ENCODE measurements at places on chromosomes 5 and 9.

DNA sequence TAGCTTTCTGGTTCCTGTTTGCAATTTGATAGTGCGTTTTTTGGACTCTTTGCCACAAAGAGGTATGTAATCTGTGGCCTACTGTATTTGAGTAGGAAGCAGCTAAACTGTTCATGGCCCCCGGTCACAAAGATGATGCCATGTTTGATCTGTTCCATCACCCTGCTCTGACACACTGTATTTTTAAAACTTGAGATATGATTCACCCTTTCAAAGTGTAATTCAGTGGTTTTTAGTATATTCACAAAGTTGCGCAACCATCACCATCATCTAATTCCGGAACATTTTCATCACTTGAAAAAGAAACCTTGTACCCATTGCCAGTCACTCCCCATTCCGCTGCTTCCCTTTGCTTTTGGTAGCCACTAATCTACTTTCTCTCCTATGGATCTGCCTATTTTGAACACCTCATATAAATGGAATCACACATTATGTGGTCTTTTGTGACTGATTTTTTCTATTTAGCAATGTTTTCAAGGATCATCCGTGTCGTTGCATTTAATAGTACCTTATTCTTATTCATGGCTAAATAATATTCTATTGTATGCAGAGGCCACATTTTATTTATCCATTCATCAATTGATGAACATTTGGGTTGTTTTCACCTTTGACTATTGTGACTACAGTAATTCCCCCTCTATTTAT is 141.6 kb downstream of the NR3C1 start:
- DNase-seq: peak; percentile 71

GRCh38 chr5:34791761-34792244 is 47.2 kb upstream of the TTC23L start:
- peak; percentile 91 for DNase-seq

- DNase-seq: no peak
Measured at GRCh38 chr9:95762322-95762721, 113.2 kb upstream of the ERCC6L2 start.

DNA sequence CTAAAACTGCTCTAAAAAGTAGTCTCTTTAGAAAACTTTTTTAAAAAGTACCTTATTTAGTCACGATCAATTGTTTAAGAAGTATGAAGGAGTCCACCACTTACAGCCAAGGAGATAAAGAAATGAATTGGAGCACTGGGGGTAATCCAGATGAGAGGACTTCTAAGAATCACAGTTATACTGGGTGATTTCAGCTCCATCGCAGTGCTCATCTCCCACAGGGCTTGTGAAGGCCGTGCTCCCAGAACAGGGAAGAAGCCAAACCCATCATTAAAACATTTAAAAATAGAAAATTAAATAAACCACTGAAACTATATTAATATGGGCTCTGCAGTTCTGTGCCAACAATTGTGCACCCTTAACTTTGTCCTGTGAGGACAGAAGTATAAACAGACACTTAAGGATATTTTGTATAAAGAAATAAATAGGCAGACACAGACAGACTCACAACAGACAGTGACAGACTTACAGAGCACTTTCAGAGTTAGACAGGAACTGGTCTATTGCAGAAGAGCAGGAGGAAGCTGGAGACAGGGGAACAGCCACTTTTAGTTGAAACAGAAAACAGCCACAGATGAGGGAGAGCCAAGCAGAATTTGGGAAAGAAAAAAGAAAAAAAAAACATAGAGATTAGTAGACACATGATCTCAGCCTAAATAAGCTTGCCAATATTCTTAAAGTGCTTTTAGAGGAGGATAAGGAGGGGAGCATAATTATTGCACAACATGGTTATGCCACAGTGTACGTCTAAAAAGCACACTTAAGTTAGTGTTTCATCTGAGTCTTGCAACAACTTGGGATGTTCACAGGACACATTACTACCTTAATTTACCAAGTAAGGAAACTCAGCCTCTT is 81.8 kb downstream of the FBXO38 start:
- no peak for DNase-seq

- DNase-seq: no peak
Measured at GRCh38 chr9:78143281-78144007, 92.4 kb upstream of the CEP78 start.

DNA sequence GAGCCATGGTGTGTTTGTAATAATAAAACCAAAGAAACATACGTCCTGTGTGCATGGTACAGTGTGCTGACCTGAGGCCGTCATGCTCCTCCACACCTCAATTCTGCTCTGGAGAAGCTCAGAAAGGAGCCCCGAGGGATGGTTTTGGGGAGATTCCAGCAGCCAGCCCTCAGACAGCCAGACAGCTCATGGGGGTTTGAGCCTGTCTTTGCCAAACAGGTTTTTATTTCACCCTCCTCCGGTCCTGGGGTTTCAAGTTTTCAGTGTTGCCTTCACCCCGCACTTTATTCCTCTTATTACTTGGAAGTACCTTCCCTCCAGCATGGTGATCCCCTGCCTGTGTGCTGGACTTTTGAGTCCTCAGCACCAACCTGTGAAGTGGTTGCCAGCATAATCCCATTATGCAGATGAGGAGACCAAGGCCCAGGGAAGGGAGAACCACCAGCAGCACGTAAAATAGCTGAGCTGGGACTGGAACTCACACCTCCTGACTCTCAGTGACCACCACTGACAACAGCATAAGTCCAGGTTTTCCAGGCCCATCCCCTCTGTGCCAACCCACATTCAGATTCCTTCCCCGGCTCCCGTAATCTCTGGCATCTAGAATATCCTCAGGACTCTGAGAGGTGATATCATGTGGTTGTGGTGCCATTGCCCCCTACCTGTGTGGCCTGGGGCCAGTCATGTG is 35.1 kb downstream of the TGFBI start:
- DNase-seq: no peak

DNA sequence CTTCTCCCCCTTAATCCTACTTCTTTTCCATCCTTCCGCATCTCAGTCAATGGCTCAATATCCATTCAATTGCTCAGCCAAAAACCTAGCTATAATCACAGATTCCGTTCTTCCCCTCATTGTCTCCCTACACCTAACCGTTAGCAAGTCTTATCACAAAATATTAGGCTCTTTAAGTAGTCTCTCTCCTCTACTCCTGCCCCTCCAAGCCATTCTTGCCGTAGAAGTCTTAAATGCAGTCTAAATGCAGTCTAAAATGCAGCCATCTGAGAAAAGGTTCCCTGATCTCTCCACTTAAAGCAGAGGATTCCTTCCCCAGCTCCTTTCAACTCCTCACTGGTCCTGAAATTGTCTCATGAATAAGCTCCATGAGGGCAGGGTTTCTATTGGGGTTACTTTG is 57.8 kb downstream of the ELL2 start:
- DNase-seq: no peak

- DNase-seq: no peak
Measured at GRCh38 chr5:7376871-7377270, 19.1 kb upstream of the ADCY2 start.

- no peak for DNase-seq
Measured at GRCh38 chr5:135395451-135395850, 3.6 kb downstream of the MACROH2A1 start.

- no peak for DNase-seq
Measured at GRCh38 chr5:157523976-157524375, 51.6 kb downstream of the ADAM19 start.

GRCh38 chr5:140239939-140240700 is 62.8 kb downstream of the PFDN1 start:
- DNase-seq: peak; percentile 72

GRCh38 chr5:31091501-31091900 is 102.0 kb upstream of the CDH6 start:
- DNase-seq: no peak

DNA sequence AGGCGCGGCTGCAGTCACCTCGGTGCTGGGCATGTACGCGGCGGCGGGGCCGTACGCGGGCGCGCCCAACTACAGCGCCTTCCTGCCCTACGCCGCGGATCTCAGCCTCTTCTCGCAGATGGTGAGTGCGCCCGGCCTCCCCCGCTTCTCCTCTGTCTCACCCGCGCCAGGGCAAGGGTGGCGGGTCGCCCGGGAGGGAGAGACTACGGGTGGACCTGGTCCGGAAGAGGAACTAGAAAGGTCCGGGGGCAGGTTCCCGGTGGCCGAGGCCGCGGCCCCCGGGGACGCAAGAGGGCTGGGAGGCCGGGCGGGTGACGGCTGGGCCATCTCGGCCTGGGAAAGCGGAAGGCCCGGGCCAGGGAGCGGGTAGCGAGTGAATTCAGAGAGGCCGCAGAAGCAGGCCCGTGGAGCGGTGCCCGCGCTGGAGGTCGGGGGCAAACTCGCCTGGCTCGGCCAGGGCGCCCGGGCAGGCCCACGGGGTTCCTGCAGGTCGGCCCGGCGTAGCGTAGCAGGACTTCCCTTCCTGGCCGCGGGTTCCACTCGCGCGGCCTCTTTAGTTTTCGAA is 711 bp downstream of the IRX1 start:
- no peak for DNase-seq

GRCh38 chr5:72646246-72646866 is 139.1 kb upstream of the ZNF366 start:
- DNase-seq: no peak

DNA sequence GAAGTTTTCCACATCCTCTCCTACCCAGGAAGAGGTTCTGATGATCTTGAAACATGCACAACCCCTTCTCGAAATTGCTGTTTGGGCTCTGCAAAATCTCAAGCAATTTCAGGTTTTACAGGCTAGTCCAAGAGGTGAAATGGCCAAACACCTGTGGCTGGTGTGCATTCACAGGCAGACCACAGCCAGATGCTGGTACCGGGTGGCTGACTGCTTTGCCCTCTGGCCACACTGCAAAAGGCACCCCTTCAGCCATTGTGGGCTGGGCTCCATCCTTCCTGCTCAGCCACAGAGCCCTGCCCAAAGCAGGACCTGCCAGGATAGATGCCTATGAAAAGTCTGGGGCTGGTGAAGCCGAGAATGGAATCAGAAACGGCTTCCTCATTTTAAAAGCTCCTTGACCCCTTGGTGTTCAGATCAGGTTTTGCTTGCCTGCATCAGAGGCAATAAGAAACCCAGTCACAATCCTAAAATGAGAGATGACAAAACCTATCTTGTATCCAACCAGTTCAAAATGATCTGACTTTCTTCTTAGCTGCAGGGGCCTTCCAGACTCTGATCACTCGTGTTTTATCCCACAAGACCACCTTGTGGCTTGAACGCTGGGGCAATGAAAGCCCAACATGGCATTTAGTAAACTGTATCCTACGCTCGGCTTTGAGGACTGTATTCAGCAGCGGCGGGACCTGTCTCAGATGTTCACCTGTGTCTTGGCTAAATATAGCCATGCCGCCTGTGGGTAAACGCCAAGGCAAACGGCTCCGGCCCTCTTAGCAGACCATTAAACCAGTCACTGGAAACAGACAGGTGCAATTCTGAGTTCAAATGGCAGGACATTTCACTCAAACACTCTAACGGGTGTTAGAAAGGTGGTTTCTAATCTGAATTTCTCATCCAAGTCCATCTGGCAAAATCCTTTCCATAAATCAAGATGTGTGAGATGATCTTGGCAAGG is 49.6 kb downstream of the EPB41L4B start:
- DNase-seq: no peak

DNA sequence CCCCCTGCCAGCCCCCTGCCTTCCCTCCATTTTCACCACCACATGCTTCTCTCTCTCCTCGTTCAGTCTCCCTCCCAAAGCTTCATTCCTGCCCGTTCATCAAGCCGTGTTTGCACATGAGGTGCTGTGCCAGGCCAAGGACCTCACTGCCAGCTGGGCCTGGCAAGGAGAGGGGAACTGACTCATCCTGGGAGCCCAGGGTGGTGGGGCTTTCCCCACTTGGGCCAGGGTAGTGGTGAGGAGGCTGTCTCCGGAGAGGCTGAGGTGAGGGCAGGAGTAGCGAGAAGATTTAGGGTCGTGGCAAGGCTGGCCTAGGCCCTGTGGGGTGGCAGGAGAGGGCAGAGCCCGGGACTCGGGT is 30.4 kb upstream of the NOTCH1 start:
- DNase-seq: no peak

DNA sequence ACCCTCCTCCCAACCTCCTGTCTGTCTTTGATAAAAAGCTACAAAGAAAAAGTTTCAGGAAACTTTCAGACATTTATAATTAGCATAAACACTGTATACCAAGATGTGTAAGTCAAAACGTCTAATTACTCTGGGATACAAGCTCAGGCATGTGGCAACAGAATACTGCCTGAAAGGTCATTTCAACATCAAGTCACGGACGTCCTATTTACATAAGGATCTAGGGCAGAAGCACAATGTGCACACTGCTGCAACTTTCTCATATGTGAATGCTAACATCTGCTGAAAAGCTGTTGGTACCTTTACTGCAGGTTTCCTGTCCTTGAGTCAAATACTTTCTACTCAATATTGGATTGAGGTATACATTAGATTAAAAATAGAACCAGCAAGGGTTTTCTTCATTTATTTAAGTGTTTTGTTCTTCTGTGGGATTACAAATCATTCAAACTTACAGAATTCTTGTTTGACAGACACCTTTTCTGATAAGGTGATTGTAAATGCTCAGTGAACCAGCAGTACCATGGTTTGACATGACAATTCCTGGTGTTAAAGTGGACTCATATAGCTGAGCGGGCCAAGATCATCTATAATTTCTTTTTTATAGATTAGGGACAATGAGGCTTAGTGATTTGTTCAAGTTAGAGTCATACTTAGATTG is 36.8 kb downstream of the ELL2 start:
- DNase-seq: peak; percentile 88

DNA sequence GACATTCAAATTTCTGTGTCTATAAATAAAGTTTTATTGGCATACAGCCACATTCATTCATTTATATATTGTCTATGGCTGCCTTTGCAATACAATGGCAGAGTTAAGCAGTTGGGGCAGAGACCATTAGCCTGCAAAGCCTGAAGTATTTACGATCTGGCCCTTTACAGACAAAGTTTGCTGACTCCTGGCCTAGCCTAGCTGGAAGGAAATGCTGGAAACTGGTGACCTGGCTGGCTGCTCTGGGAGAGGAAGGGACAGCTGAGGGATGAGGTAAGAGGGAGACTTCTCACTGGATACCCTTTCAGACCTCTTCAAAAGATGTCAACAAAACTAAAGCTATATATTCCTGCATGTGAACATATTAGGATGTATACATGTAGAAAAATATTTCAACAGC is 66.0 kb upstream of the PPARGC1B start:
- no peak for DNase-seq

DNA sequence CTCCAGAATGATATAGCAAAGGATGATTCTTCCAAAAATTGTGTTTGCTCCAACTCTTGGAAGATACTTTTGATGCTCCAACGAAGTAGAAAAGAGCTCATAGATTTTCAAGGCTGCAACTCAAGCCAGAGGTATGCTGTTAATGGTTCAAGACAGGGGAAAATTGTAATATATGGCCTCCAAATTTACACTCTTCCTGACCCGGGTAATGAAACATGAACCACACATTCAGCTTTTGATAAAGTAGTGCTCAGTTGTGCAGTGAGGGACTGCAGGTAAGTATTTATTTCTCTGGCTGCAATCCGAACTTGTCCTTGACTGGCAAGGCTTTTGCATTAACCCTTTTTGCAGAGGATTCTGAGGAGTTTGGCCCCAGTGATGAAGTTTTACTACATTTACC is 446.4 kb downstream of the RASEF start:
- DNase-seq: no peak
